ENCODE measurements at places on chromosomes 6 and 20. TPM values are rescaled to one million over a fixed set of nuclear protein-coding genes. Genes with fewer than 3 reads are reported as not detected.

The EYS gene
- total RNA-seq, result not detected

The ECT2L gene
- total RNA-seq, result not detected

The CCDC167 gene
- total RNA-seq, result 146 TPM

The ZC2HC1B gene
- total RNA-seq, result not detected

The SLC25A27 gene
- not detected for total RNA-seq

The PRKN gene
- not detected for total RNA-seq

The TCF21 gene
- total RNA-seq, result not detected

The NT5DC1 gene
- 10.0 TPM for total RNA-seq

The NKX2-4 gene
- 21.4 TPM for total RNA-seq

The C6orf15 gene
- total RNA-seq, result not detected

DNA sequence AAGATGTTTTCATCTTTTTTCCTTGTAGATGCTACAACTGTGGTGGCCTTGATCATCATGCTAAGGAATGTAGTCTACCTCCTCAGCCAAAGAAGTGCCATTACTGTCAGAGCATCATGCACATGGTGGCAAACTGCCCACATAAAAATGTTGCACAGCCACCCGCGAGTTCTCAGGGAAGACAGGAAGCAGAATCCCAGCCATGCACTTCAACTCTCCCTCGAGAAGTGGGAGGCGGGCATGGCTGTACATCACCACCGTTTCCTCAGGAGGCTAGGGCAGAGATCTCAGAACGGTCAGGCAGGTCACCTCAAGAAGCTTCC, 101.5 kb downstream of the POPDC3 start:
- H3K4me3 ChIP-seq, result no peak overlapping the region
- DNase-seq, result no peak
- H3K27ac ChIP-seq, result no peak overlapping the region
- H3K4me1 ChIP-seq, result no peaks in the 10 kb centered on the region
- H3K27me3 ChIP-seq, result peaks cover 6% of the 10 kb centered on the region

DNA sequence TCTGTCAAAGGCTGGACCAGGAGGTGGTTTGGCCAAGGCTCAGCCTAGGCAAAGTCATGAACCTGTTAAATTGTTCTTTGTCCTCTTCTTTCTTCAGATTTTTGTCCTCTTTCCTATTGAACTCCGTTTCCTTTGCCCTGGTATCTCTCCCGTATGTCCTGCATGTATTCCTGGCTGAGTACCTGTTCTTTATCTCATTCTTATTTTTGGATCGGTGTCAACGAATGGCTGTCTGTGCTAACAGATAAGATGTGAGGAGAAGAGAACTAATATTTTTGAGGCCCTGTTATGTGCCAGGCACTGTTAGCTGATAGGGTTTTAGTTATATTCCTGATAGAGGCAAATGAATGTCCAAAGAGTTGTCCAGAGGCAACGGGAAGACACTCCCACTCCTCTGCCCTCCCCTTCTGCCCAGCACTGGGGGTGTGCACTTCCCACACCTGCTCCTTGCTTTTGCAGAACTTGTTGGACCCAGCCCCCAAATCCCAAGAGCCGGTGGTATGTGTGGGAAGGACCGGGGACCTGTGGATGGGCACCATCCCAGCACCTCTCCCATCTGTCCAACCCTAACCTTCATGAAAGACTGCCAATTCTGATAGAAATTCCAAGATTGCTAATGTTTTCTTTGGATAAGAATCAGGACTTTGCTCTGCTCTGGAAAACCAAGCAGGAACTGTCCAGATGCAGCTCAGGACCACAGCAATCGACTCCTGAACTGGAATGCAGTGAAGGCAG, 20.6 kb downstream of the MMP24OS start:
- no peaks in the 10 kb centered on the region for H3K27me3 ChIP-seq
- DNase-seq, result no peak

- DNase-seq, result no peak
- no peak overlapping the region for H3K27ac ChIP-seq
- H3K4me3 ChIP-seq, result no peak overlapping the region
- H3K27me3 ChIP-seq, result no peaks in the 10 kb centered on the region
- no peaks in the 10 kb centered on the region for H3K4me1 ChIP-seq
Observed at GRCh38 chr6:39803872-39804271, 11.7 kb downstream of the DAAM2 start.

GRCh38 chr6:41524634-41525011, 21.6 kb upstream of the FOXP4 start:
- H3K4me3 ChIP-seq, result no peak overlapping the region
- peaks cover 14% of the 10 kb centered on the region for H3K4me1 ChIP-seq
- H3K27ac ChIP-seq, result no peak overlapping the region
- DNase-seq, result no peak

GRCh38 chr6:72133324-72133723, 247.0 kb downstream of the RIMS1 start:
- H3K36me3 ChIP-seq, result no peaks in the 10 kb centered on the region
- no peaks in the 10 kb centered on the region for H3K27me3 ChIP-seq
- no peak overlapping the region for H3K4me3 ChIP-seq
- no peaks in the 10 kb centered on the region for H3K4me1 ChIP-seq
- DNase-seq, result no peak
- no peak overlapping the region for H3K27ac ChIP-seq

- no peak overlapping the region for H3K4me3 ChIP-seq
- no peaks in the 10 kb centered on the region for H3K36me3 ChIP-seq
- no peak for DNase-seq
- no peak overlapping the region for H3K27ac ChIP-seq
- H3K27me3 ChIP-seq, result peaks cover 5% of the 10 kb centered on the region
- H3K4me1 ChIP-seq, result no peaks in the 10 kb centered on the region
Observed at GRCh38 chr20:5718896-5719595, 31.2 kb upstream of the SHLD1 start.

DNA sequence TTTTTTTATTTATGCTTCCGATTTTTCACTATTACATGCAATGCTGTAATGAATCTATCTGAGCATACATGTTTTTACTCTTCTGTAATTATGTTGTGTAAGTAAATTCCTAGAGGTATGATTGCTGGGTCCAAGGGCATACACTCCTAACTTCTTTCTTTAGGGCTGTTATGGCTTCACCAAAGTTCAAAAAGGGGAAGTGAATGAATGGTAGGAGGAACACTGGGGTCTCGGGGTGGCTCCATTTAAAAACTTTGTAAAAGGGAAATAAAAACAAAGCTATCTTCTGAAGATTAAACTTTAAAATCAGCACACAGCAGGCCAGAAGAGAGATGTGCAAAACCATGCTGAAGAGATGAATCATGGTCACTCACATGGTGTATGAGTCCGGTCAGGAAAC, 289.1 kb upstream of the SUPT3H start:
- H3K36me3 ChIP-seq, result no peaks in the 10 kb centered on the region
- DNase-seq, result no peak
- H3K4me3 ChIP-seq, result no peak overlapping the region
- no peaks in the 10 kb centered on the region for H3K27me3 ChIP-seq
- H3K4me1 ChIP-seq, result 0 out of 2 replicates have a peak, but pooled peaks cover 6% of the 10 kb centered on the region
- H3K27ac ChIP-seq, result no peak overlapping the region

GRCh38 chr20:5410470-5410869, 93.7 kb upstream of the PROKR2 start:
- H3K27ac ChIP-seq, result no peak overlapping the region
- no peaks in the 10 kb centered on the region for H3K4me1 ChIP-seq

DNA sequence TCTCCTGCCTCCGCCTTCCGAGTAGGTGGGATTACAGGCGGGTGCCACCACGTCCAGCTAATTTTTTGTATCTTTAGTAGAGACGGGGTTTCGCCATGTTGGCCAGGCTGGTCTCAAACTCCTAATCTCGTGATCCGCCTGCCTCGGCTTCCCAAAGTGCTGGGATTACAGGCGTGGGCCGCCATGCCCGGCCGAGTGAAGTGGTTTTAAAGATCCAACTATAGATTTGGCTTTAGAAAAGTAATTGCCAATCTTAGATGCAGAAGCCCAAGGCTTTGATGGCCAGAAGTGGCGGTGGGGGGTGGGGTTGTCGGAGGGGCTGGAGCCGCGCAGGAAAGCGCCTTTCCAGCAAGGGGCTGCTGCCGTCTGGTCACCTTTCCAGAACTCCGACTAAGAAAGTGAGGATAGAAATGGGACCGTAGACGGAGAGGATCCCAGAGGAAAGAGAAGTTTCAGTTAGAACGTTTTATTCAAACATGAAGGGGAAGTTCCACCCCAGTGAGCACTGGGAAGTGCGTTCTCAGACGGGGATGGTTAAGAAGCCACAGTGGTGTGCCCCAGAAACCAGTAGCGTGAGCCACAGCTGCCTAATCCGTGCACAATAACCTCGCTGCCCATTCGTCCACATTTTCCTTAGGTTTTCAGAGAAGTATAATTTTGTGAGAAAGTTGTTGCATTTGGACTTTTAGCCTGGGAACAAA, 69.7 kb downstream of the DLL1 start:
- no peaks in the 10 kb centered on the region for H3K4me1 ChIP-seq
- DNase-seq, result peak; percentile 15
- no peaks in the 10 kb centered on the region for H3K27me3 ChIP-seq

GRCh38 chr6:9140172-9140571, 704.8 kb upstream of the SLC35B3 start:
- no peaks in the 10 kb centered on the region for H3K27me3 ChIP-seq
- H3K36me3 ChIP-seq, result no peaks in the 10 kb centered on the region
- DNase-seq, result no peak
- H3K4me3 ChIP-seq, result no peak overlapping the region

- no peak overlapping the region for H3K4me3 ChIP-seq
- DNase-seq, result no peak
- H3K27me3 ChIP-seq, result no peaks in the 10 kb centered on the region
- H3K27ac ChIP-seq, result no peak overlapping the region
Observed at GRCh38 chr20:24382743-24383142, 86.7 kb upstream of the SYNDIG1 start.

DNA sequence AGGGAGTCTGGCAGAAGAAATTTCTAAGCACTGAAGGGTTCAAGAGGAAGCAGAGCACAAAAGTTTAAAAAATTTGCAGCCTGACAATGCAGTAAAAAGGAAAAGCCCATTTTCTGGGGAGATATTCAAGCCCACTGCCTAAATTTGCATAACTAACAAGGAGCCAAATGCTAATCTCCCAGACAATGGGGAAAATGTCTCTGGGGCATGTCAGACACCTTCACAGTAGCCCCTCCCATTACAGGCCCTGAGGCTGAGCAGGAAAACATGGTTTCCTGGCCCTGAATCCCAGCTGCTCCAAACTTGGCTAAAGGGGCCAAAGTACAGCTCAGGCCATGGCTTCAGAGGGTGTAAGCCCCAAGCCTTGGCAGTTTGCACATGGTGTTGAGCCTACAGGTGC, 908.5 kb upstream of the MANEA start:
- H3K36me3 ChIP-seq, result no peaks in the 10 kb centered on the region
- H3K27ac ChIP-seq, result no peak overlapping the region
- no peaks in the 10 kb centered on the region for H3K4me1 ChIP-seq
- no peak overlapping the region for H3K4me3 ChIP-seq
- H3K27me3 ChIP-seq, result no peaks in the 10 kb centered on the region

DNA sequence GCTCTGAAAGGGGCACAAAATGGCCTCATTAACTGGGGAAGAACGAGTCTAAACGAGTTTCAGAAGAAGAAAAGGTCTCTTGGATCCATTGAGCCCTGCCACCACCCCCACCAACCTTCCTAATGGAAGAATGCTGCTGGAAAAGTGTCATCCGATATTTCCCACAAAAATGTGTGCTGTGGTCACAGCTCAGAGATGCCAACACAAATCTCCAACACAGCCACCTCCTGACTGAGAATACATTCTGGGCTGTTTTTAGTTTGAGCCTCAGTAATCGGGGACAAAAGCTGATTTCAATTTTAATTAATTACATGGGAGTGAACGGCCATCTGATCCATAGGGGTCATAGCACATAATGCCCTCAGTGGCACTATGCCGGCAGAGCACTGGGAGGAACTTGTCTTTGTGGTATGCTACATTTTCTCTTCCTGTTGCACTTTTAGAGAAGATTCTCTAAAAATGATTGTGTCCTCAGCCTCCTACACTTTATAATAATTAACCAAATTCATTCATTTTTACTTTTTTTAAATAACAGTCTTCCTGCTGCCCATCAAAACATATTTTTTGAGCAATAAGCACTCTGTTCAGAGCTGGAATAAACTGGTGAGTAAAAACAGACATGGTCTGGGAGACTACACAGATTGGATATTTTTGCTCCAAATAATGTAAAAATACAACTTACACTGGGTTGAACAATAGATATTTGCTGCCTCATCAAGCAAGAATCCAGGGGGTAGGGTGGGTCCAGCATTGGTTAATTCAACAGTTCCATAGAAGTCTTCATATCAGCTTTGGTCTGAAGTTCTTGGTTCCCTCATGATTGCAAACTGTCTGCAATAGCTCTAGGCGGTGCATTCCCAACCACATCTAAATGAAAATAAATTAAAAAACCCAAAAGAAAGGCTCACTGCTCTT, 143.6 kb upstream of the TMEM170B start:
- peak overlapping the region; percentile 97 for H3K27ac ChIP-seq
- no peak overlapping the region for H3K4me3 ChIP-seq

GRCh38 chr6:158293122-158293521, 19.1 kb upstream of the TULP4 start:
- DNase-seq, result no peak
- H3K4me3 ChIP-seq, result no peak overlapping the region
- H3K36me3 ChIP-seq, result peaks cover 10% of the 10 kb centered on the region
- H3K4me1 ChIP-seq, result no peaks in the 10 kb centered on the region
- no peaks in the 10 kb centered on the region for H3K27me3 ChIP-seq

DNA sequence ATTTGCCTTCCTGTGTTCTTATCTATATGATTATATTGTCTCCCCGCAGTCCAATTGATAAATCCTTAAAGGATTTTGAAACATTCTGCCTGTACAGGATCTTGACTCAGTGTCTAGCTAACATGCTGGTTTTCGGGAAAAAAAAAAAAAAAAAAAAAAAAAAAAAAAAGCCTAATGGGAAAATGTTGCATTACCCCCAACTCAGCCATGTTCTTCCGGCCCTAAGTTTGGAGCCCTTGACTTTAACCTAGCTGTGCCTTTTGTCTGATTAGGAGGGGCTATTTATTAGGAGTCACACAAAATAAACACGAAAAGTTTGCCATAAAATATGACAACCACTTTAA, 244.4 kb upstream of the TCF21 start:
- H3K27me3 ChIP-seq, result no peaks in the 10 kb centered on the region
- peaks cover 24% of the 10 kb centered on the region for H3K4me1 ChIP-seq
- peak overlapping the region; percentile 62 for H3K27ac ChIP-seq

- H3K27ac ChIP-seq, result no peak overlapping the region
- H3K27me3 ChIP-seq, result no peaks in the 10 kb centered on the region
- H3K36me3 ChIP-seq, result no peaks in the 10 kb centered on the region
- H3K4me1 ChIP-seq, result peaks cover 6% of the 10 kb centered on the region
- no peak overlapping the region for H3K4me3 ChIP-seq
- DNase-seq, result no peak
Observed at GRCh38 chr6:71239694-71240093, 48.9 kb upstream of the OGFRL1 start.

DNA sequence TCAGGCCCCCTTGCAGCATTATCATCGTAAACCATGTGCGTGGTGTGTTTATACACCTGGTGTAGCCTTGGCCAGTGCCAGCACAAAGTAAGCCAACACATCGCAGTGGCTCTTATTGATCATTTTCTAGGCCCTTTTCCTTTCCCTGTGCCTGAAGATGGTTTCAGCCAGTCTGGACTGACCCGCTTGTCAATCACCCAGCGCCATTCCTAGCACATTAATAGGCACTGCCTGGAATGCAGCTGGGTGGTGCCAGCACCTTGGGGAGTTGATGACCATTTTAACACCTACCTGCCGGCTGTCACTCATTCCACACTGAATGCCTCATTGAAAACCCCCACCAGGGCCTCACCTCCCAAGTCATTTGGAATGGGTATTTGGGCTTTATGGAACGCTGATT, 4.9 kb upstream of the UQCC2 start:
- H3K4me1 ChIP-seq, result peaks cover 3% of the 10 kb centered on the region
- DNase-seq, result no peak
- no peak overlapping the region for H3K27ac ChIP-seq
- H3K36me3 ChIP-seq, result peaks cover 2% of the 10 kb centered on the region
- H3K27me3 ChIP-seq, result no peaks in the 10 kb centered on the region
- H3K4me3 ChIP-seq, result no peak overlapping the region

- H3K4me1 ChIP-seq, result peaks cover 36% of the 10 kb centered on the region
- peak; percentile 43 for DNase-seq
- no peaks in the 10 kb centered on the region for H3K36me3 ChIP-seq
- H3K27me3 ChIP-seq, result no peaks in the 10 kb centered on the region
Observed at GRCh38 chr20:15658295-15658694, 915.0 kb downstream of the KIF16B start.

Data from SJSA1 (cell line).